Renal cortical epithelial cell (primary cell): ENCODE measurements at places on chromosomes 4 and X. TPM values are rescaled to one million over a fixed set of nuclear protein-coding genes. Genes with fewer than 3 reads are reported as not detected.
A peak's percentile ranks its signal among the peaks of the same experiment; 100 is the strongest.

- no peak for DNase-seq
Observed at GRCh38 chrX:16628946-16629595, 20.9 kb upstream of the S100G start.

GRCh38 chr4:121950212-121950679 lies 1.6 kb downstream of the TRPC3 start:
- DNase-seq = peak; percentile 9

GRCh38 chr4:69936566-69936965 lies 5.7 kb downstream of the CSN1S1 start:
- peak; percentile 7 for DNase-seq

DNA sequence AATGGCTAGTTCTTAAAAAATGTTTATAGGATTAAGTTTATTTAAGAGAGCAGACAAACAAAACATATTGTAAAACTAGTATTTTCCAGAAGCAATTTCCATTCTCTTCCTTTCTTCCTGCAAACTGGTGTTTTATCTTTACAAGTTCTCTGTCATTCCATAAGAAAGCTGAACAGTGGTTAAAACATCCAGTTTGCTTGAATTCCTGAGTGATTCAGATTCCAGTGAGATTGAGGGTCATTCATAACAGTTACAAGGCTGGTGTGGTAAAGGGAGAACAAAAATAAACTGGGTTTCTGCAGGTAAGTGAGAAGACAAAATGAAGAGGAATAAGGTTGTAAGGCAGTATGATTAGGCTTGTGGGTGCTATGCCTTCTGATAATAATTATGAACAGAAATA lies 544.8 kb upstream of the DIPK2B start:
- DNase-seq = no peak

The CT45A1 gene
- total RNA-seq = not detected in 2 replicates

The ASMT gene
- not detected in 2 replicates for total RNA-seq

DNA sequence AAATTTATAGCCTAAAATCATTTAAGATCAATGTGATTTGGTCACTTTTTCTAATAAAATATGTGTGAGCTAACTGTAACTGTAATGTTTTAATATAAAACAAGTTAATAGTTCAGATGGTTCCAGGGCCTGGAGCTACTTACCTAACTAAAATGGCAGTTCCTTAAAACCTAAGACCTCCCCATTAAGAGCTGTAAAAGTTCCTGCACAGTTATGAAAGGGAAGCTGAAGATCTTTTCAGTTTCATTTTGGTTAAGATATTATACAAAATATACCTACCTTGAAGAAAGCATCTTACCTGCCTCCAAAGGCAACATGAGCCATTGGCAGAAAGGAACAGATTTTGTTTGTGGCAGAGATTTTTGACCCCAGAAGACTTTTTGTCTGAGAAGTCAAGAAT lies 30.1 kb downstream of the HPF1 start:
- DNase-seq = no peak

GRCh38 chr4:114076899-114077570 lies 97.6 kb upstream of the ARSJ start:
- DNase-seq = peak; percentile 11

The TMEM187 gene
- 5.4 and 8.3 TPM in 2 replicates for total RNA-seq

- DNase-seq = peak; percentile 1
Observed at GRCh38 chr4:62709618-62710252, 1509.6 kb downstream of the ADGRL3 start.

GRCh38 chr4:6582889-6583490 lies 8.0 kb downstream of the MAN2B2 start:
- no peak for DNase-seq

The PABPC1L2A gene
- total RNA-seq = not detected in 2 replicates

DNA sequence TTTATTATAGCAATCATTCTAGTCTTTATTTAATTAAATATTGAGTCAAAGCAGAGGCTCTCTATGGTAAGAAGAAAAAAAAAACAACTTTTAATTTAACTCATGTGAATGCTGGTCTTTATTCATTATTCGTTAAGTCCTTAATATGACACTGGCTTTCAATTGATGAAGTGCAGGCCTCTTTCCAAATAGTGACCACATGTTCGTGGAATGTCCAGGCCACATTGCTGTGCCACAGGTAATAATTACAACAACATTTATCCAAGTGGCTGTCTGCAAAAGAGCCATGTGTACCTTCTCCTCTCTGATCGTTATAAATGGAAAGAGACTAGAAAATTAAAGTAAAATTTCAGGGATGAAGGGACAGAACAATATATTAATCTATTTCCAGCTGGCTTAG lies 220.1 kb upstream of the PABPC4L start:
- no peak for DNase-seq

The RIPPLY1 gene
- not detected in 2 replicates for total RNA-seq

DNA sequence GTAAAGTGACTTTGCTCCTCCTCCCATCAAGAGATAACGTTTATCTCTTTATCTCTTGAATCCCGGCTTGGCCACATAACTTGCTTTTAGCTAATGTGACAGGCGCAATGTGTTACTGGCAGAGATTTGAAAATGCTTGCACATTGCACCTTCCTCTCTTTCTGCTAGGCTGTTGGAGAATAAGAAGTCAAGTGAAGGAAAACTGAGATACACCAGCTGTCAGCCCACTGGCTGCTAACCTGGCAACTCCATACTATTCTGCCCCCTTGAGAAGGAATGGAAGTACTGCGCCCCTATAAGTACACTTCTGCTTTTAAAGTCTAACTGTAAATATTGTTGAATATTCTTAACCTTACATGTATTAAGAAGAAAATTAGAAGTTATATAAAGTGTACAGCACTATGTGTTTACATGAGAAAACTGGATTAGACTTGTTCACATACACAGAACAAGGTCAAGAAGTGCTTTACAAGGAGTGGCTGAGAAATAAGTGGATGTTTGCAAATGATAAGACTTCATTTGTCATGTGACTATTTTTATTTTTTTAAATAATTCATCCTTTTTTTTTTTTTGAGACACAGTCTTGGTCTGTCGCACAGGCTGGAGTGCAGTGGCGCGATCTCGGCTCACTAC lies 424.5 kb upstream of the CTSO start:
- no peak for DNase-seq

The SCML2 gene
- 0.52 and 0.55 TPM in 2 replicates for total RNA-seq

The PHEX gene
- total RNA-seq = 0.35 and 1.0 TPM in 2 replicates

- peak; percentile 75 for DNase-seq
Observed at GRCh38 chrX:13742397-13743176, 8.0 kb downstream of the OFD1 start.

The CWH43 gene
- 0.05 and 13.7 TPM in 2 replicates for total RNA-seq

The C4orf50 gene
- not detected in 2 replicates for total RNA-seq

DNA sequence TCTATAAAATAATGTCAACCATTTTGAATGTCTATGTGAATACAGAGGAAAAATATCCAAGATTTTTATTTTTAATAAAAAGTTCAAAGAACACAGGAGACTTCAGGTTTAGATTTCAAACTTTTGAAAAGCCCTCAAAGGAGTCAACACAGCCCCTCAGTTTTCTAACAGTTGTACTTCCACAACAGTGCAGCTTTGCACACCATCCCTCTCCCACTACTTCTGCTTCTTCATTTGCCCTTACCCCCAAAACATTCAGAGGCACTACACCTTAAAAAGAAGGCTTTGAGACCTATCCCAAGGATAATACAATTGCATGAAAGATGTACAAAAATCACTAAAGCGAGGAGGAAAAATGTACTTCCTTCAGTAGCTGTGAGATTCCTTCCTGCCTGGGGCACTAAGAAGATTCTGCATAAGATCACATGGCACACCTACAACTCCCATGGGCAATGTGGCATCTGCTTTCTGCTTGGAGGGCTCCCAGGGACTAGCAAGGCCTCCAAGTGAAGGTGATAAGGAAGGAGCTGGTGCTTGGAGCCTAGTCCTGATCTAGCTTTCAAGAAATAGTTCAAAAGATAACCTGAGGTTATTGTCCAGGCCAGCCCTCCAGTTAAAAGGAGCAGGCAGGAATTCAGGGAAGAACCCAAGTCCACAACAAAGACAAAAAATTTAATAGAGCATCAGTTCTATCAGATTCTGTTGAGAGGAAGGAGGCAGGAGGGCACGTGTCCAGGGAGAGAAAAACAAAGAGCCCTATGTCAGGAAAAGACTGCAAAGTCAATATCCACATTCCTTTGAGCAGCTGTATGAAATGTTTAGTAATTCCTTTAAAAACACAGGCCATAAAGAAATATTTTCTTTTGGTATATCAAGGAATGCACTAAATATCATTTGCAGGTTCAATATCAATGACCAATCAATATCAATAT lies 19.1 kb downstream of the ARAP2 start:
- DNase-seq = no peak

The USP17L21 gene
- not detected in 2 replicates for total RNA-seq

The HGFAC gene
- 0.25 and 0.35 TPM in 2 replicates for total RNA-seq

GRCh38 chrX:22689290-22689689 lies 310.5 kb upstream of the DDX53 start:
- peak; percentile 15 for DNase-seq

DNA sequence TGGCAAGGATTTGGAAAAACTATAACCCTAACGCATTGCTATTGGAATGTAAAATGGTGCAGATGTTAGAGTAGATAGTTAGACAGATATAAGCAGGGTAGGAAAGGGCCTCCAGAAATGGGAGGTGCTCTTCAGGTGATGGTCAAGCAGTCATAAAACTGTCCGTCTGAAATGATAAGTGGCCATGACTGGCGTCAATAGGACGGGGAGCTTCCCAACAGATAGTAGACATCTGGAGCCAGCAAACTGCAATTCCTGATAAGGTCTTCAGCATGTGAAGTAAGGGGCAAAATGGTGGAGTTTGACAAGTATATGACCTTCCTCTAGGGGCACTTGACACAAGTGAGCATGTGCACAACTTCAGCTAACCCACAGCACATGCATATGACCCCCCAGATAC lies 250.4 kb downstream of the MAGEB5 start:
- DNase-seq = no peak

DNA sequence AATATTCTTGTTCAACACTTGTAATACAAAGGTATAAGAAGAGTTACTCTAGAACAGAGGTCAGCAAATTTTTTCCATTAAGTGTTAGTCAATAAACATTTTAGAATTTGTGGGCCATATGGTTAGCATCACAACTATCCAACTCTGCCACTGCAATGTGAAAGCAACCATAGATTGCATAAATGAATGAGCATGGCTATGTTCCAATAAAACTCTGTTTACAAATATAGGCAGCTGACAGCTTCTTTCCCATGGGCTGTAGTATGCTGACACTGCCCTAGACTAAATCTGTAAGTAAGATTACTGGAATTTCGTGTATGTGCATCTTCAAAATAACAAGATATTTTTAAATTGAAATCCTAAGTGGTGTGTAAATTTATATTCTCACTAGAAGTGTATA lies 73.7 kb downstream of the GABRA2 start:
- no peak for DNase-seq

GRCh38 chr4:42083816-42084215 lies 68.6 kb downstream of the BEND4 start:
- DNase-seq = peak; percentile 58

DNA sequence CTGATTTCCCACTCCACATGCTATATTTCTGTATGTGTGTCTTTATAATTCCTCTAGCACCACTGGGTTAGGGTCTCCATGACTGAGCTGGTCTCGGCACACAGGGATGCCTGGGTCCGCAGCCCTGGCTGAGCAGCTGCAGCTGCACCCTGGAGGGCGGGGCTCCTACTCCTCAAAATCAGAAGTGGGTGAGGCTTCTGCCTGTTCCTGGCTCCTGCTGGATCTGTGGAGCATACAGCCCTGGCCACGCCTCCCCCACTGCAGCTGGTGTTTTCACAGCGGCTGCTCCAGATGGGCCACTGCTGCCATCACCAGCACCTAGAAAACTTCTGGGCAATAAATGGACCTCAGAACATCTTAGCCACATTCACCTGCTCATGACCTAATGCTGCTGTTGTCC lies 30.9 kb downstream of the SPCS3 start:
- no peak for DNase-seq

DNA sequence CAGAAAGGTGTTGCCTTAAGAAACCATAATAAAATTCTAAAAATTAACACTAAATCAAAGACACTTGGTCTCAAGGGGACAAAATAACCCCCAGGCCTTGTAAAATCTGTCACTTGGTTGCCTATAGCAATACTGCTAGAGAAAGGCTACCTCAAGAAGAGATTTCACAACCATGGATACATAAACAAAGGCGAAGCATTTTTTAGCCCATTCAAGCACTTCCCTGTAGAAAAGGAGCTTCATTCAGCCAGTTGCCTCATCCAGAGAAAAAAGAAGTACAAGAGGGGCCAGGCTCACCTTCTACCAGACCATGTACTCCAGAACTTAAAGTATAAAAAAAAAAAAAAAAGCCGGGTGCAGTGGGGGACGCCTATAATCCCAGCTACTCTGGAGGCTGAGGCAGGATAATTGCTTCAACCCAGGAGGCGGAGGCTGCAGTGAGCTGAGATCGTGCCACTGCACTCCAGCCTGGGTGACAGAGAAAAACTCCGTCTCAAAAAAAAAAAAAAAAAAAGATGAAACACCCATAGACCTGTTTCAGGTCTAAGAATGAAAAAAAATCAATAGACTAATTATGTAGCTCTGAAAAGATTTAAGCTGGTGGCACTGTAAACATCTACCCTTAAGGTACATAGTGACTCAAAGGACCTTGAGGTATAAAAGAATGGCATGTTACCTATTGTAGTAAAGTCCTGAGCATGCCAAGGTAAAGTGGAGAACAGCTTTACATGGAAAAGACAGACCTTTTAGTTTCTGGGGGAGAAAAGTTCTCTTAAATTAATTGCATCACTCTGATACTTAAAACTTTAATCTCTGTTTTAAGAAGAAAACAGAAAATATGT lies 18.0 kb downstream of the RUFY3 start:
- no peak for DNase-seq

The HSFX4 gene
- not detected in 2 replicates for total RNA-seq

- peak; percentile 11 for DNase-seq
Observed at GRCh38 chrX:20571611-20572010, 304.9 kb upstream of the RPS6KA3 start.

DNA sequence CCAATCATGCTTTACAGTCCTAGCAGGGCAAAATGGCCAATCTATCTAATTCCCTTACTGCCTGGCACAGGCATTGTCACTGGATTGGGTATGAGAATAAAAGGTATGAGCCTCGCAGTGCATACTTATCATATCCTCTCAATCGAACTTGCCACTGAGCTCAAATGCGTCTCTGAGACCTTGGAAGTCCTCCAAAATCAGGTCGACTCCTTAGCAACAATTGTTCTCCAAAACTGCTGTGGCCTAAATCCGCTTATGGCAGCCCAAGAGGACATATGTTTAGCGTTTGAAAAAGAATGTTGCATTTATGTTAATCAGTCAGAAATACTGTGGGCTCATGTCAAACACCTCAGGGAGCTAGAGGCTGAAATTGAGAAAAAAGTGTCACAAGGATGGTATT lies 69.7 kb downstream of the SPIN4 start:
- no peak for DNase-seq

DNA sequence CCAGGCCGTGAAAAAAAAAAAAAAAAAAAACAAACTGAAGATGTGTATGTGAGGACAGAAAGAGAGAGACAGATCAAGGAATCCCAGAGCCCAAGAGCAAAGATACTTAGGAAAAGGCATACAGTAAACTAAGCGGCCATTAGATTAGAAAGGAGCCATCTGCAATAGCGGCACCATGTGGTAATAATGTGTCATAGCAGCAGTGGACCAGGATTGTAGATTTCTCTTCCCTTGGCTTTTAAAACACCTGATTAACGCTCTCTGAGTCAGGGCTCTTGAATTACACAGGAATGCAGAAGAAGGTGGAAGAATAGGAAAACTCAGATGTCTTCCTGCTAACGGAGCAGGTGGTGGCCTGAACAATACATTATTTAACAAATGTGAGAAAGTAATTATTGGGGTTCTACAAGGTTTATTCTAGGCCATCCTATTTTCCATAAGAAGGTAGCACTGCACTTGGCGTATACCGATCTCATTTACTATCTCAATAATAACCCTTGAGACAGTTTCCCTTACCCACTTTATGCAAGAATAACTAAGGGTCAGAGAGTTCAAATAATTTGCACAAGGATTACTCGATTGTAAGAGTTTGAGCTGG lies 182.7 kb downstream of the KCNIP4 start:
- peak; percentile 78 for DNase-seq
